ENCODE measurements at places on chromosomes 7 and 10.

GRCh38 chr10:87960230-87960629, 96.8 kb downstream of the PTEN start:
- no peak for DNase-seq

GRCh38 chr7:80453699-80454340, 58.0 kb downstream of the GNAT3 start:
- DNase-seq: peak; percentile 39

DNA sequence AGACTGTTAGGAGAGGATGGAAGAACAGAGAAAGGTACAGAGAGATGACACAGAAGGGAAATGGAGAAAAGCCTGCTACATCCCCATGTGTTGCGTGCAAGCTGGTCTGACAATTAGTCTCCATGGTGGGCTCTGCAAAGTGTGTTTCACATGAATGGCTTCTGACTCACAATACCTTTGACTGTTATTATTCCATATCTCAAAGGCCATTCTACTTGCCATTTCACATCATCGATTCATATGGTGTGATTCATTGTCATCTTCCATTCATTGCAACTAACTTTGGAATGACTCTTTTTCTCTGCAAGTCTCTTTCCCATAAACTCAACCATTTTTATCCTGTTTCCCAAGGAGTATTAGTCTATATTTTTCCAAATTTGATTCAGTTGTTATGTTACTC, 208.9 kb upstream of the INHBA start:
- peak; percentile 20 for DNase-seq

GRCh38 chr10:106255111-106255678, 909.3 kb downstream of the SORCS1 start:
- DNase-seq: no peak

DNA sequence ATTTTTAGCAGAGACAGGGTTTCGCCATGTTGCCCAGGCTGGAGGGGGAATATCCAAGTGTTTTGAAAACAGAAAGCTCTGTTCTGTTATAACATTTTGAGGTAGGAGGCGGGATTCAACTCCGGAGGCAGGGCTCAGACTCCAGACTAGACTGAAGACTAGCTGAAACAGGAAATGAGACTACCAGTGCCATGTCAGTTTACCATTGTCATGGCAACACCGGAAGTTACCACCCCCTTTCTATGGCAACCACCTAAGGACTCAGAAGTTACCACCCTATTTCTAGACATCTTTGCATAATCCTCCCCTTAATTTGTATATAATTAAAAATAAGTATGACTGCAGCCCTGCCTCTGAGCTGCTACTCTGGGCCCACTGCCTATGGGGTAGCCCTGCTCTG, 1069.1 kb upstream of the AUTS2 start:
- no peak for DNase-seq

DNA sequence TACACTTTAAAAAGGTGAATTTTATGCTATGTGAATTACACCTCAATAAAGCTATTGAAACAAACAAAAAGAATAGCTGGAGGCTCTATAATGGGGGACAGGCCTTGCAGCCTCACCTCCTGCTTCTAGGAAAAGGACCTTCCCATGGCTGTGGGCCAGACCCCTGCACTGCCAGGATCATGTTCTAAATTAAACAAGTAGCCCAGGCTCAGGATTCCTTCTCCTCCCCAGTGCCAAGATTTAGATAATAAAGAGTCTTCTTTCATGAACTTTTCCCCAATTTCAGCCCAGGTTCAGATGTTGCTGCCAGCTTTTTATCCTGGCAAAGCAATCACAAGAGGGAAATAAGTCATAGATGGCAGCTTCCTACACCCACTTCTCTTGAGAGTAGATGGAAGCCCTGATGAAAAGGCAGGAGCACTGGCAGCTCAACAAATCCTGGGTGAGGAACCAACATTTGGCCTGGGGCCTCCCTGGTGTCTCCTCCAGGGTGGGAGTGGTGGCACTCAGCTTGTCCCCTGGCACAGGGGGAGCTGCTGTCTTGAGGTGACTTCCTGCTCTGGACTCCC, 22.2 kb upstream of the CAMK2B start:
- no peak for DNase-seq

GRCh38 chr7:101536668-101537067, 92.4 kb downstream of the MYL10 start:
- DNase-seq: no peak

DNA sequence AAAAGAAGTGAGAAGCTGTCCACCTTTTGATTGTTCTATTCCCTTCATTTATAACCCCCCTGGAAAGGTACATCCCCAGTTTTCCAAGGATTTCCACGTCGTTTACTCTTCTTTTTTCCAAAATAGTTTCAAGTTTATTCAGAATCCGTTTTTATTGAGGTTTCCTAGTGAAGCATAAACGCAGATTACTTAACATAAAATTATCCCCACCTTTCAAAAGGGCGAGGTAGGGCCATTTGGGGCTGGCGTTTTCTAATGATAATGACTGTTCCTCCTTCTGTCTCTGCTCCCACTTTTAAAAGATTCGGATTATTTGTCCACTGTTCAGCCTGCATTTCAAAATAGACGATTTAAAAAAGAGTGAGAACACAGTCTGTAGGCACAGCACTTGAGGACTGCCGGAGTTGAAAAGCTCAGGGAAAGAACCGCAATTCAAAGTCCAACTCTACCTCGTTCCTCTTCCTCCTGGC, 165.2 kb upstream of the PPP1R3A start:
- no peak for DNase-seq

- no peak for DNase-seq
Observed at GRCh38 chr7:93765475-93765874, 125.1 kb downstream of the TFPI2 start.

- no peak for DNase-seq
Observed at GRCh38 chr7:147756300-147756699, 834.3 kb upstream of the C7orf33 start.

- DNase-seq: no peak
Observed at GRCh38 chr7:64636386-64636785, 29.5 kb upstream of the ZNF107 start.

DNA sequence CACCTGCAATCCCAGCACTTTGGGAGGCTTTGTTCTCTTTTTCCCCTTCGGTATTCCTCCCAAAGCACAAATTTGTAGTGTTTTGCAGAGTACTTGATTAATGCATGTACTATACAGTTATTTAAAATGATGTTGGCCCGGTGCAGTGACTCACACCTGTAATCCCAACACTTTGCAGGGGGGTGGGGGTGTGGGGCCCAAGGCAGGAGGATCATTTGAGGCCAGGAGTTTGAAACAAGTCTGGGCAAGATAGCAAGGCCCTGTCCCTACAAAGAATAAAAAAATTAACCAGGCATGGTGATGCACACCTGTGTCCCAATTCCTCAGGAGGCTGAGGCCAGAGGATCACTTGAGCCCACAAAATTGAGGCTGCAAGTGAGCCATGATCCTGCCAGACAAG, 26.8 kb upstream of the FOXK1 start:
- DNase-seq: no peak

DNA sequence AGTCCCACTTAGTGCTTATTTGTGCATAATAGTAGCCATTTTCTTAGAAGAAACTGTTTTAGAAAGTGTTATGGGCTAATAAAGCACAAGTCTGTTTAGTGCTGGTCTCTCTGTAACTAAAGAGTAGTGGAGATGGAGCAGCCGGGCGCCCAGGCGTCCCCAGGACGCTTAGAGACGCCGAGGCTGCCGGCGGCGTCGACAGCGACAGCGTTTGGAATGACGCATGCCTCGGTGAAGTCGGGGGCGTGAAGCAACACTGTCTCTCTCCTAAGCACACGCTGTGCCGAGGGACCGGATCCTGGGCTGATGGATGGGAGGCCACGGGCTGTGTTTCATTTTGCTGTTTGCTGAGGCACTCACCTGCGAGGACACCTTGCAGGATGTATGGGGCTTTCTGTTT, 588.6 kb upstream of the FOXK1 start:
- no peak for DNase-seq

DNA sequence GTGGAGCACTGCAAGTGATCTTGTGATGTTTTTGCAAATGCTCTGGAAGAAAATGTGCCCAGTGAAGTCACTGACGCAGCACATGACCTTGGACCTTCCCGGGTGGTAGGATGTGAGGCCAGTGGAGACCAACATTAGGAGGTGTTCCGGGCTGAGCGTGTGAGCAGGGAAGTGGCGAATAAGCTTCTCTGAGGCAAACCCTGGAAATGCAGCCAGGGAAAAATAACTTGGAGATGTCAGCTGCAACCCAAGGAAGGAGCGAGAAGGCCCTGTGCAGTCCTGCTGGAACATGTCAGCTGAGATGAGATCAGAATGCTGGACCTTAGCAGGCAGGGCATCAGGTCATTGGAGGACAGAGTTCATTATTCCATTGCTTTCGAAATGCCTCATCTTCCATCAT, 18.6 kb upstream of the SDK1 start:
- no peak for DNase-seq

DNA sequence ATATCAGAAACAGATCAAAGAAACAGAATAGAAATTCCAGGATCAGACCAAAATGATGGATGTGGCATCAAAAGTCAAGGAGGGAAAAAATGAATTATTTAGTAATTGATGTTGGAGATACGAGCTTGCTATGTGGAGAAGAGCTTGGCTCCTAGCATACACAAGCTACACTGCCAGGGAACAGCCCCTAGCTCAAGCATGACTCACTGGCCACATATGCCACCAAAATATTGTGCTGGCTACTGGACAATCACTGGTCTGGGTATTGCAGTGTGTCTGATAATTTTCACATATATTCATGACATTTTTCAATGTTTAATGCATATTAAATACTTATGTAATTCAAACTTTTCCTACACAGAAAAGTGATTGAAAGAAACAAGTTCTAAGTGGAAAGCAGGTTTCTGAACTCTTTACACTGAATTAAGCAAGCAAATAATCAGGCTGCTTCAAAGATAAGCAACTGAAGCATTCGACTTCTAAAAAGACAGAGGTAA, 59.3 kb downstream of the OAT start:
- no peak for DNase-seq

DNA sequence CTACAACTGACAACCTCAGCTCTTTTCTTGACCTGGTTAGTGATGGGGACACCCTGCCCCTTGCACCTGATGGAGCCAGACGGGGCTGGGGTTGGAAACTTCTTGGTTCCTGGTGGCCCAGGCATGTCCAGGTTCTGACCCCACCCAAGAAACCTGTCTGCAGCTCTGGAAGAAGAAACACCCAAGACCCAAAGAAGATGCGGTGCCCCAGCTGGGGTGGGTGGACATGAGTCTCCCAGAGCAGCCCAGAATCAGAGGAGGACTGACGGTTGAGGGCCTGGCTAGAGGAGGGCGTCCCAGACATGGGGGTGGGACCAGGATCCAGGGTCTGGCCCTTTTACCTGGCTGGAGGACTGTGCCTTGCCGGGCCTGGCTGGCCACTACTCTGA, 202.4 kb downstream of the GLRX3 start:
- DNase-seq: no peak

GRCh38 chr10:8035006-8035640, 19.4 kb upstream of the GATA3 start:
- no peak for DNase-seq

DNA sequence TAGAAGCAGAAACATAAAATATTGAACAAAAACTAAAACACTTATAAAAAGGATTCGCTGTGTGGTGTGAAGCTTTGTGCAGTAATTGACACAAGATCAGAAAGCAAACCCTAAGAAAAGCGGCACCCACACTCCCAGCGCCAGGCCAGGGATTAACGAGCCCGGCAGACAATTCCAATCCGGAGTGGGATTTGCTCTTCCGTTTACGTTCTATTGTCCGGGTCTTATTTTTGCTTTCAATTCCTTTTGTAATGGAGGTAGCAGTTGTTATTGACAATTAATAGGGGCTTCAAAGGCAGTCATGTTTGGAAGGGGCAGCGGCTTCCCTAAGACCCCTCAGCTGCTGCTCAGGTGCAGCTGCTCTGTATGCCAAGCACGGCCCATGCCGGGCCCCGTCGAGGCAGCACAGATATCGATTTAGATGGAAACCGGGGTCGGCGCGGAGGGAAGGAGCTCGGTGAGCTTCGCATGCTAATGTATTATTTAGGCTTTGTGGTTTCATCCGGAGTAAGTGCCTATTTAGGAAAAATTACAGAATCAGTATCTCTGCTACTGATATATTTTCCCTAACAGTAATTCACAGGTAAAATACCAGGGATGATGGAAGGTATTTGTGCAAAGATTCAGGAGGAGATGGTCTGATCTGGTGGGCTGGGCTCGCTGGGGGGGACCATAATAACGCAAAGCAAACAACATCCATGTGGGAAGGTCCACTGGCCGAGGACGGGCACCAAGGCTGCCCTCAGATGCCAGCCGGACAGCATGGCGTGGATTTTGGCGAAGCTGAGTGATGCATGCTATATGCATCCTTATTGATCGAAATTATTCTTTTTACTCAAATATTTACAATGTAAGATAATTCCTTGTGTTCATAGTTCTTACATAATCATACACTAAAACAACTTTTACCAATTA, 561.7 kb downstream of the PTPRN2 start:
- DNase-seq: no peak

GRCh38 chr7:33809228-33809627, 96.1 kb upstream of the BMPER start:
- DNase-seq: no peak

DNA sequence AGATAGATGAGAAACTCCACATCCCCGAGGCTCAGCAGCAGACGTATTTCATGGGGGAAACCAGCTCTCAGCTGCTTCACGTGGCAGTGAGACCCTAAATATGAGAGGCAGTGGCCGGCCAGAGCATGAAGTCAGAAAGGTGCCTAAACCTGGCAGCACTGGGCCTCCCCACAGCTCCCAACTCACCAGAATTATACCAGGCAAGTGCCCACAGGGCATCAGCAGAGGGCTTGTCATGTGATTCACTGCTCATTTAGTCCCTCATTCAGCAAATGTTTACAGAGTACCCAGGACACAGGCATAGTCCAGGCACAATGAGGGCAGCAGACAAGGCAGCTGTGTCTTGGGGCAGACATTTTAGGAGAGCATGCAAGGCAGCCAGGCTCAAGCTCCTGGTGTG, 212.6 kb downstream of the PTPRN2 start:
- no peak for DNase-seq

DNA sequence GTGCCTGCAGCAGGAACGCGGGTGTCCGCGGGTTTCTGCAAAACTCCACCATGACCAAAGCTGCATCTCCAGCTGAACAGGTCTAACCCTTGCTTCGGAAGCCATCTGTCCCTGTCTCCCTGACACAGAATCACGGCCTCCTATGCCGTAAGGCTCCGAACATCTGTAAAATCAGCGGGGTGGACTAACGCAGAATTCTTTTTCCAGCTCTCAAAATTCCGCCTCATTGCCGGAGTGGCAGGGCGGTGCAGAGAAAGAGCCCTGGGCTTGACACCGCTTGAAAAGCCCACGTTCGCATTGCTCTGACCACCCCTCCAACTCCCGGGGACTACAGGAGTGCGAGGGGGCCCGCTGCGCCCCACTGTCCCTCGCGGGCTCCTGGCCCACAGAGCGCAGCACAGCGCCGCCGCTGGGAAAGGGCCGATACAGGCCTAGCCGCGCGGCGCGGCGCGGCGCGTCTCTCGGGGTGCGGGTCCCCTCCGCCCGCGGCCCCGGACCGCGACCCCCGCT, 409 bp downstream of the DNMBP start:
- peak; percentile 13 for DNase-seq

DNA sequence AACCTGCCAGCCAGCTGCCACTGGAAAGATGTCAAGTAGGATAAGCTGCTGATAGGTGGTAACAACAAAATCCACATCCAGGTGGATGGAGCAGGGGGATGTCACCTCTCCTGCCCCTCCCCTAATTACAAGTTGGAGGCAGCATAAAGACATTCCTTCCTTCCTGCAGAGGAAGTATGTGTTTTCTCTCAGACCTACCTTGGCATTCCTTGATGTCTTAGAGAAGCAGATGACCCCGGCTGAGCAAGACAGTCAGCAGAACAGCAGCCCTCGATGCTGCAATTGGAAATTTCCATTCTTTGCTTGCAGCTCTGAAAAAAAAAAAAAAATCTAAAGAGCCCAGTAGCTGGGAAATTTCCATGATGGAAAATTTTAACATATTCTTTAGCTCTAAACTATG, 137.5 kb upstream of the MKLN1 start:
- DNase-seq: no peak

All from suppressor macrophage (primary cell).